ENCODE measurements at places on chromosomes 1 and 21.

GRCh38 chr1:54864460-54865208, 22.4 kb downstream of the DHCR24 start:
- DNase-seq = no peak

GRCh38 chr21:14690886-14691285, 144.8 kb upstream of the SAMSN1 start:
- DNase-seq = no peak

GRCh38 chr1:218294546-218294945, 9.5 kb downstream of the RRP15 start:
- no peak for DNase-seq

- DNase-seq = no peak
Measured at GRCh38 chr1:211612786-211613107, 33.8 kb upstream of the SLC30A1 start.

GRCh38 chr21:34367320-34367935, 3.6 kb downstream of the KCNE2 start:
- DNase-seq = peak; percentile 46

- no peak for DNase-seq
Measured at GRCh38 chr1:23922321-23922943, 9.3 kb upstream of the CNR2 start.

DNA sequence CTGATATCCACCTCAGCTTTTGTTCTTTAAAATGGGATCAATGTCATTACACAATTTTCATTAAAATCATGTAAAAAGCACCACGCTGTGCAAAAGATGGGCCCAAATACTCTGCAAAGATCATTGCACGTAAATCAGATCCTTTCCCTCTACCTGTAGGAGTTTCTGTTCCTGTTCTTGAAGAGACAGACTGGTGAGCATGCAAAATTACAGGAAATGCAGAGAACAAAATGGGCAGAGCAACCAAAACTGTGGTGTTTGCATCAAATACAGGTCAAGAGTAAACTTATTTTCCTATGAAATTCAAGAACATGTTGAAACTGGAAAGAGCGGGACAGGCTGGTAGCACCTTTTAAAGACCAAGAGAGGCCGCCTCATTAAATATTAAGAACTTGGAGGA, 294.9 kb upstream of the ADGRL2 start:
- no peak for DNase-seq

- no peak for DNase-seq
Measured at GRCh38 chr1:88191917-88192316, 492.2 kb upstream of the PKN2 start.
